ENCODE measurements at places on chromosomes 7 and 10. TPM values are rescaled to one million over a fixed set of nuclear protein-coding genes. Genes with fewer than 3 reads are reported as not detected.

The MRPL32 gene
- 67.6 TPM for total RNA-seq

The ALKBH4 gene
- total RNA-seq = 3.7 TPM

The C10orf67 gene
- not detected for total RNA-seq

The ARMC10 gene
- 65.6 TPM for total RNA-seq

The C10orf105 gene
- total RNA-seq = not detected

The FAM131B gene
- not detected for total RNA-seq

Measured in Karpas-422 (cell line).